Left ventricle myocardium inferior (tissue), 1 donor: ENCODE measurements at places on chromosomes 11 and 22. TPM values are rescaled to one million over a fixed set of nuclear protein-coding genes. Genes with fewer than 3 reads are reported as not detected.
A peak's percentile ranks its signal among the peaks of the same experiment; 100 is the strongest.

- no peak for DNase-seq
Observed at GRCh38 chr11:111796696-111797095, 30.5 kb upstream of the PPP2R1B start.

DNA sequence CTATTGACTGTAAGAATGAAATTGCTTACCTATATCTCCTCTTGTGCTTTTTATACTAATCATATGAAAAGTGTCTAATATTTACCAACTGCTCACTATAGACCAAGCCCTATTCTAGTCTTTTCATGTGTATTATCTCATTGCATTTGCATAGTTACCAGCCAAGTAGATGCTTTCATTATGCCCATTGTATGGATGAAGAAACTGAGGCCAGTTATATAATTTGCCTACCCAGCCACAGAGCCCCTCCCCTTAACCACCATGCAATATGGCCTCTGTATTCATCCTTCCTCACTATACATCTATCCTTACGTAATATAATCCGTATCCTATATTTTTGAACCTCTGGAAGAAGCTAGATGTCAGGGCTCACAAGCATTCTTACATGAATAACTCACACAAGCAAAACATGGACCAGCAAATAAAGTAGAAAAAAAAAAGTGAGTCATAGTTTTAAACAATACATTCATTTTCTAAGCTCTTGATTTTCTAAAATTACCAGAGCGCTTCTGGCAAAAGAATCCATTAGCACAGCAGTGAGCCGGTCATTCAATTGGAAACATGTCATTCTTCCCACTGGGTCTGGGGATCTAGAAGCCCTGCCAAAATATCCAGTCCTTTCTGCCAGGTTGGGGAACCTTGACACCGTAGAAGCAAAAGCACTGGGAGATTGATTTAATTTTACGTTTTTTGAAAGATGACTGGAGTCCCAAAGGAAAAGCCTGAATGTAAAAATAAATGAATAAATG is 80.0 kb downstream of the C11orf91 start:
- DNase-seq = no peak

DNA sequence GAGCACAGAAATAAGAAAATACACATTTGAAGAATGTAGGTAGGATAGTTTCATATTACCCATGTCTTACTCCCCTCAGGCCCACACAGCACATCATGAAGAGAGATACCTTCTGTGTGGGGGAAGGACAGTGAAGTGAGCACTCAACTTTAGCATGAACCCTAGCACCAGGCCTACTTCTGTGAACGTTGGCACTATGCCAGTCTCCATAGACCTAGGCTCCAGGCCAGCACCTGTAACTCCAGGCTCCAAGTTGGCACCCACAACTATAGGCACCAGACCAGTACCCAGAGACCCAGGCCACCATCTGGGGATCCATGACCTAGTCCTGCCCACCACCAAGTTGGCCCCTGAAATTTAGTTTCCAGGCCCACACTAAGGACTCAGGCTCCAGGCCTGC is 410.9 kb downstream of the INSC start:
- DNase-seq = no peak

- DNase-seq = no peak
Observed at GRCh38 chr11:102610200-102610599, 14.9 kb downstream of the MMP20 start.

DNA sequence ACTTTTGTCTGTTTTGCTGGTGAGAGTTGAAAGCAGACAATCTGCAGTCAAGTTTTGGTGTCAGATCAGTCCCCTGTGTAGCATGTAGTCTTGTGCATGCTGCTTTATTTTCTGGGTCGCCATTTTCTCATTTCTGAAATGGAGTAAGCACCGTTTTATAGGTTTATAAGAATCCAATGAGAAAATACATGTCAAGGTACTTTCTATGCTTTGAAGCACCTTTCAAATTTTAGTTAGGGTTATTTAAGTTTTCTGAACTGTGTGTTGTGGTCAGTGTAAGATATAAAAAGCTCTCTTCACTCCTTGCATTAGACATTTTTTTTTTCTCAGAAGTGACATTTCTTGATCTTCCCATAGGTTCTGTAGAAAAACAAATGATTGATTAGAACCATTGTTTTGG is 283.2 kb downstream of the ETS1 start:
- no peak for DNase-seq

DNA sequence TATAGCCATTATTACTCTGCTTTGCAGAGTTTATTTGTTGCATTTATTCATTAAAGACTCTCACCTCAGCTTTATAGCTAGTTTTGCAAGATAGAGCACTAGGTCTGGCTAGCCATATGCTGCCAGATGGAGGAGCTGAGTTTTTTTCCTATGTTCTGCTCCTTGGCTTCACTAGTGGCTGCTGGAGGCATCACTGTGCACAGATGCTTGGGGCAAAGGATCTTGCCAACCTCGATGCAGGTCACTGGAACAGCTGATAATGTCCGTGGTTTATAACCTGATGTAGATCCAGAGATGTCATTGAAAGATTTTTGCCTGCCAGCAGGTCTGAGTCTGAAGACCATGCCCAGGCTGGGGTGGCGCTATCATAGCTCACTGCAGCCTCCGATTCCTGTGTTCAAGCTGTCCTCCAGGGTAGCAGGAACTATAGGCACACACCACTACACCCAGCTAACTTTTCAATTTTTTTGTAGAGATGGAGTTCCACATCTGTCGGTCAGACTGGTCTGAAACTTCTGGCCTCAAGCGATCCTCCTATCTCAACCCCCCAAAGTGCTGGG is 63.2 kb downstream of the PACS1 start:
- DNase-seq = no peak

DNA sequence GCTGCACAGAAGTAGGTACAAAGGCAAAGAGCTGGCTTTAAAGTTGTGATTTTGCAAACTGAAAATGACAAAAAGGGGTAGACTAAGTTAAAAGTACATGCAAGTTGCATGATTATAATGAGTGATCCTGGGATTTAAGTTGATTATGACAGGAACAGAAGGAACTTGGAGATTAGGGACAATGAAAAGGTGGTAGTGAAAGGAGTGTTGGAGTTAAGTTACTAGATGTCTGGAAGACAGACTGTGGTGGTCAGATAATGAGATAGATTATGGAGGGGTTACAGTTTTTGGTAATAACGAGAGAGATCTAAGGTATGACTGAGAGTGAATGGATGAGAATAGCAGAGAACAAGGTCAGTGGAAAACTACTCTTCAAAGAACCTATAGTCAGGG is 7.7 kb upstream of the TMEM9B start:
- DNase-seq = no peak

- DNase-seq = no peak
Observed at GRCh38 chr11:625636-626268, 997 bp upstream of the CDHR5 start.

- DNase-seq = no peak
Observed at GRCh38 chr22:46517255-46517761, 20.1 kb downstream of the CELSR1 start.

GRCh38 chr11:48008951-48009270 is 28.6 kb downstream of the PTPRJ start:
- DNase-seq = no peak

DNA sequence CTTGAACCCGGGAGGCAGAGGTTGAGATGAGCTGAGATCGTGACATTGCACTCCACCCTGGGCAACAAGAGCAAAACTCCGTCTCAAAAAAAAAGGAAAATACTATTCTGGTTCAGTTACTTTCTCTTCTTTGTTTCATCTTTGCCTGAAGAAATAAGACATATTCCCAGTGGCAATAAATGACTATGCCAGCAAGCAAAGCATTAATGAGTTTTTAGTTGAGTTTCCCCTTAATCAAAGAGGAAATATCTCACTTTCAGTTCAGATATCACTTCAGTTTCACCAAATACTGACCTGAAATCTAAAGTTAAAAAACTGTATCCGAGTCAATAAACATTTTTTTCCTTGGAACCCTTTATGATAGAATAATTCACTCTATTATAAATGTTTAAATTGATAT is 10.4 kb downstream of the PISD start:
- DNase-seq = no peak

DNA sequence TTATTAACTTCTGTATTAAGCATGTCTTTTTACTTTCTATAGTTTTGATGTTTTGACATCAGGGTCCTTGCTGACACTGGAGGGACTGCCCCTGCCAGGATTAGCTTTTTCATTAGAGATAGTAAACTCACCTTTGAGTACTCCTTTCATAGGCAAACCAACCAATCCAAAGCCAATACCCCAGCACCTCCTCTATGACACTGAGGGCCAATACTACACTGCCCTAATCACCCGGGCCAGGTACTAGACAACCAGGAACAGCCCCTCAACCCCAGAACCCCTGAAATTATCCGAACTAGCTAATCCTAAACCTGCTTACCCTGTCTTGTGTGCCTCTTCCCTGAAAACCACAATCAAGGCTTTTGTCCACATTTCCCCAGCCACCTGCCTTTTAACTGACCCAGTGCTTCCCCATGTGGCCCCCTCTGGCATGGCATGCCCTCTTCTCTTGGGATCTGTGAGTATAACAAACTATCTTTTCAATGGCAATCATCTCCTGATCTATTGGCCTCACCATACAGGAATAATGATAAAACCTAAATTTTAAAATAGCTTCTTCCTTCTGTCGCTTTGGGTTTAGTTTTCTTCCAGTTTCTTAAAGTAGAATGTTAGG is 31.2 kb downstream of the RAB6A start:
- DNase-seq = no peak

DNA sequence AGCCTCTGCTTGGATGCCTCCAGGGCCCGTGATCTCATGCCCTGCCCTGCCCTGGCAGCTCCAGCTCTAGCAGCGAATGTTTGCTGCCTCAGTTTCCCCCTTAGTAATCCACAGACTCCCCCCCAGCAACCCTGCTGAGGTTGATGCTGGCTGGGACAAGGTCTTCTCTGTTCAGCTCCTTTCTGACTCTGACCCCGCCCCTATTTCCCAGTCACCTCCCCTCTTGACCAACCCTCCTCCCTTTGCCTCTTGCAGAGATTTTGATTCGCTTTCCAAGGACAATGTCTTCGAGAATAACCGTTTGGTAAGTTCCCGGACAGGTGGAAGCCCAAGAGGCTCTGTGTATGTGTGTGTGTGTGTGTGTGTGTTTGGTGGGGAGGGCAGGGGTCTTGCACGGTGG is 5.6 kb downstream of the MICALL1 start:
- no peak for DNase-seq

- DNase-seq = no peak
Observed at GRCh38 chr22:25881210-25881755, 139.3 kb downstream of the MYO18B start.

- DNase-seq = no peak
Observed at GRCh38 chr22:19271856-19272535, 19.5 kb downstream of the CLTCL1 start.

DNA sequence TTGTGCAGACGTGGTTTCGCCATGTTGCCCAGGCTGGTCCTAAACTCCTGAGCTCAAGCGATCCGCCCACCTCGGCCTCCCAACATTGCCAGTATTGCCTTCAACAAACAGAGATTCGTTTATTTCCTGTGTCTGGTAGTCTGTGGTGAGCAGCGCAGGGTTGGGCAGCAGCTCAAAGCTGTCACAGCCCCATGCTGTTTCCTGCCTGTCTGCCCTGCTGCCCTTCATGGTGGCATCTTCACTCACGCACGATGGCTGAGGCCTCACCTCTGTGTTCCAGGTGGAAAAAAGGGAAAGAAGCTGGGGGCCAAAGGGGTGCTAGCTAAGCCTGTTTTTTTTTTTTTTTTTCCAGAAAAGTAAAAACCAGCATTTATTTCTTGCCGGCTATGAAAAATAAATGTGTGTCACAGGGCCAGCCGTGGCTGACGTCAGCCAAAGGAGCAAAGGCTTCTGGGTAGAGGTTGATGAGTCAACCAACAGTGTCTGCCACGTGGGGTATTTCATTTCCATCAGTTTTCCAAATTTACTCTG is 28.8 kb downstream of the TBC1D22A start:
- no peak for DNase-seq

GRCh38 chr11:16825101-16825500 is 86.7 kb downstream of the C11orf58 start:
- no peak for DNase-seq

DNA sequence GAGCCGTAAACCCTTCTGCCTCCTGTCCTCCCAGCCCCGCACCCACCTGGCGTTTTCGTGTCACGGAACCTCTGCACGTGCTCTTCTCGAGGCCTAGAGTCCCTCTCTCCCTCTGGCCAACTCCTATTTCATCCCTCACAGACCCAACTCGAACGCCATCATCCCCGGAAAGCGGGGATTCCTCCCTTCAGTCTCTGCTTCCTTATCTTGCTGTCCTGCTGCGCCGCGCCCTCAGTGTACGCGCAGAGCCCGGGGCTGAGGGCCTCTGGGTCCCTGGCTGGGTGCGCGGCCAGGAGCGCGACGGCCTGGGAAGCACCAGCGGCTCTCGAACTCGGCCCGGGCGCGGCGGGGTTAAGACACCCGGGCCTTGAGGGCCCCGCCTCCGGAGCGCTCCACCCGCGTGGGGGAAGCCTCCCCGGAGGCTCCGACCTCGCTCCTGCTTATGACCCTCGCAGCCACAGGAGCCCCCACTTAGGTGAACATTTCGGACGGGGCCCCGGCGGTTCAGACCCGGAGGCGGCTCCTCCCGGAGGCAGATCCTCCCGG is 398 bp upstream of the ATG16L2 start:
- peak; percentile 88 for DNase-seq

- DNase-seq = no peak
Observed at GRCh38 chr11:129061492-129062230, 119.0 kb upstream of the TP53AIP1 start.

DNA sequence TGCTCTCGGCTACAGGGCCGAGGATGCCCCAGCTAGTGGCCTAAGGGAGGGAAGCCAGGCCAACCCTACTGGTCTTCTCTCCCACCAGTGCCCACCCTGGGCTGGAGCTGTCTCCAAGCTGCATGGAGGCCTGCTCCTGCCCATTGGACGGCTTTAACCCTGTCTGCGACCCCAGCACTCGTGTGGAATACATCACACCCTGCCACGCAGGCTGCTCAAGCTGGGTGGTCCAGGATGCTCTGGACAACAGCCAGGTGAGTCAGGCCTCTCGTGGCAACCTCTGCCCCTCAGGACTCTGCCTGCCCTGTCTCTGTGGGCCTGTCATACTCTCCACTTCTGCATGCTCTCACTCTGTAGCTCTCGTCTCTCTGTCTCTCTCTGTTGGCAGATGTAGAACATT is 44.1 kb upstream of the TPBGL start:
- no peak for DNase-seq

- no peak for DNase-seq
Observed at GRCh38 chr11:64100360-64100759, 64.6 kb downstream of the FLRT1 start.

DNA sequence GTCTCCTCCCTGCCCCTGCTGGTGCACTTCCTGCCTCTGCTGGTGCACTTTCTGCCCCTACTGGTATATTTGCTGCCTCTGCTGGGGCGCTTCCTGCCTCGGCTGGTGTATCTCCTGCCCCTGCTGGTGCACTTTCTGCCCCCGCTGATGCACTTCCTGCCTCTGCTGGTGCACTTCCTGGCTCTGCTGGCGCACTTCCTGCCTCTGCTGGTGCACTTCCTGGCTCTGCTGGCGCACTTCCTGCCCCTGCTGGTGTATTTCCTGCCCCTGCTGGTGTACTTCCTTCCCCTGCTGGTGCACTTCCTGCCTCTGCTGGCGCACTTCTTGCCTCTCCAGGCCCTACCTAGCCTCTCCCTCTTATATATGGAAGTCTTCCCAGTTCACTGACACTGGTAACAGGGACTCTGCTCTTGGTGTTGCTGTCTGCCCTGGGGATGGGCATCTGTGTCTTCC is 10.1 kb downstream of the MTFP1 start:
- DNase-seq = no peak

GRCh38 chr11:6345366-6345765 is 25.1 kb upstream of the CAVIN3 start:
- no peak for DNase-seq

LRRC74B gene
- total RNA-seq = not detected

SSTR3 gene
- not detected for total RNA-seq

PNPLA3 gene
- total RNA-seq = not detected

MMP10 gene
- total RNA-seq = not detected

SERPING1 gene
- total RNA-seq = 94.6 TPM

CCDC116 gene
- total RNA-seq = 0.11 TPM

OR56A3 gene
- not detected for total RNA-seq

CCDC15 gene
- 0.25 TPM for total RNA-seq
